Peyer's patch (tissue), 4 donors: ENCODE measurements at places on chromosomes 16 and 17.

DNA sequence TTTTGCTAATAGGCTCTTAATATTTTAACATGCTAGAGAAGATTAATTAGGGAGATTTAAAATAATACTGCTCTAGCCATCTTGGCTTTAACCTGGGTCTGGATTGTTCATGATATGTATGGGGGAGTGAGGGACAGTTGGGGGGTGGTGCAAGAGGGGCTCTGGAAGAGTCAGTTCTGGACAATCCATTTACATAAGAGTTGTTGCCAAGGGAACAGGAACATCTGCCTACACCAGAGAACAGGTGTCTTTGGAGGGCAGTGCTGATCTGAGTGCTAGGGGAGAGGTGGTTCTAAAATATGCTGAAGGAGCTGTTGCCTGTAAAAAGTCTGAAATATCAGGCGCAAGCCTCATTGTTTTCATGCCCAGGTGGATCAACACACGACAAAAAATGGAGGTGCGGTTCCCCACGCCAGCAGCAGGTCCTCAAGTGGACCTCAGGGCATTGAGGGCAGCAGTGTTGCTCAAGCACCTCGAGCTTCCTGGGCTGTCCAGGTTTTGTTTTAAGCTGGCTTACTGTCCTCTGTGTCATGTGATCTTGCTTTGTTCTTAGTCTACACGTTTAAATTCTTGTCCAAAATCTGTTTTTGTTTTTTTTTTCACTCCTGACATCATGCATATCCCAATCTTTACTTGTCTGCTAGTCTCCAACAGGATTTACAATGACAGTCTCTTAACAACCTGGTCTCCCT lies 25.4 kb upstream of the WSB1 start:
- no peak for DNase-seq

GRCh38 chr17:73099511-73099910 lies 7.0 kb upstream of the SLC39A11 start:
- DNase-seq, result no peak

- no peak for DNase-seq
Observed at GRCh38 chr16:2076072-2076865, 28.5 kb downstream of the TSC2 start.

- no peak for DNase-seq
Observed at GRCh38 chr16:67317853-67318252, 8.7 kb downstream of the KCTD19 start.

DNA sequence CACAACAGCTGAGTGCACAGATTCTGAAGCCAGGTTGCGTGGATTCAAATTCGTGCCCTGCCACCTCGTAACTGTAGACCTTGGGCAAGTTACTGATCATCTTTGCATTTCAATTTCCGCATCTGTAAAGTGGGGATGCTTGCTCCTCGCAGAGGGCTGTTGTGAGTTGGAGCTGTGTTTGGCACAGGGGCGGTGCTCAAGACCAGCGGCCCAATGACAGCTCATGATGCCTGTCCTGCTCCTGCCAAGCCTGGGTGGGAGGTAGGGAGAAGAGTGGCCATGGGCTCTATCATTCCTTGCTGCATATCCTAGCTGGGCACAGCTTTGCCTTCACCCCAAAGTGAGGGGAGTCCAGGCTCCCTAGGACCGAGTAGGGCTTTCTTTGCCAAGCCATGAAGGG lies 12.6 kb downstream of the NXPH3 start:
- no peak for DNase-seq

DNA sequence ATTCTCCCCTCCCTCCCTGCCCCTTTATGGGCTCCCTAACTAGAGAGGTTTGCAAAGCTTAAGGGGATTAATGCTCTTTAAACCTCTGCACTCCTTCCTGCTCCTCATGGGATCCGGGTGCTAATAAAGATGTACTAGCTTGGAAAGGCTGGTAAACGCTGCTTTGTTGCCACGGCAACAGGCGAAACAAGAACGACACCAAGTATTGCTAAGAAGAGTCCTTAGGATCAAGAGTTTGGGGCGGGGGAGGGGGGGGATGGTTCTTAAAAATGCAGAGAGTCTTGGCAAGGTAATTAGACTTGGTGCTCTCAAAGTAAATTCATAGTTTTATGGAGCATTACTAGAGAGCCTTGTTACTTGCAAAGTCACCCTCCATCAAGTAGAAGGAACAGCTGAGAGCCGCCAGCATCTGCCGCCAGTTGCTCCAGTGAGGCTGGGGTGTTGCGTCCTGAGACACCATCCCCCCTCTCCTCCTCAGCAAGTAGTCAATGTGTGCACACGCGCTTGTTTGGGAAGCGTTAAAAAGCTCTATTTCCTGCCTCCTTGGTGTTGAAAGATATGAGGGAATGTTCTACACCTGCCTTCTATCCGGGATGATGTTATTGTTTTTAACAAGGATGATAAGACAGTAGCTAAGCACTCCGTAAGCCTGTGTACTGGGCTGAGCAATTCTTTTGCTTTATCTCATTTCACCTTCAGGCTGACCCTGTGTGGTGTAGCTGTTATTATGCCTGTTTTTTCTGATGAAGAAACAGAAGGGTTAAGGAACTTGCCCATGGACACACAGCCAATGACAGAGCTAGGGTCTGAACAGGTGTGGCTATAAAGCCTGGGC lies 190.9 kb downstream of the CCDC182 start:
- no peak for DNase-seq

DNA sequence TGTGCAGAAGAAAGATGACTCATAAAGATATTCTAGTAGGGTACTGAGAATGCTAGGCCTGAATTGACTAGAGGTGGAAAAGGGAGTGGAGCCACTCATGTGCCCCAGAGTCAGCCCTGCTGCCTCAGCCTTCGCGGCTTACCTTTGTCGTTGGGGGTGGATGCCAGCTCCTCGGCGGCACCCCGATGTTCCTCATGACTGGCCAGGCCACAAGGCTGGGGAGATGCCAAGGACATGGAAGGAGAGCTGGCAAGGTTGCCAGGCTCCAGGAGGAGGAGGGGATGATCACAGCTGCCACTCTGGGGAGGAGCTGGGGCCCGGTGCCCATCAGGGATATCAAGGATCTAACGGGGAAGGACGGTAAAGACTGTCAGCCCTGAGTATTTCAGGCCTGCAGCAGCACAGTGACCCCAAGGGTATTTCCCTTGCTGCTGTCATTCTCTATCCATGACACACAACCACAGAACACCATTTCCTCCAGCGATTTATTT lies 9.7 kb upstream of the SLC35B1 start:
- no peak for DNase-seq

DNA sequence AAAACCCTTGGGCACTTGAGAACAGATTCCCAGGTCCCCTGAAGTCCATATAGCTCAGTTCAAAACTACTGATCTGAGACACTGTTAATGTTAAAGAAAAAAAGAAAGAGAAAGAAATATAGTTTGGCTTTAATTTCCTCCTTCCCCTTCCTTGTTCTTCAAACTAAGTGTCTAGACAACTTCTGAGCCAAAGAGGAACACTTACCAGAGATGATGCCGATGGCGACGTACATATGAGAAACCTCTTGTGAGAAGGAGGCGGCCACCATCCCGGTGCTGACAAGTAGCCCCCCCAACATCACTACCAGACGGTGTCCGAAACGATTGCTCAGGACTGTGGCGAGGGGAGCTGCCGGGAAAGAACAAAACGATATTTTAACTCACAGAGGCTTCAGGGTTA lies 17.2 kb downstream of the SLC16A6 start:
- no peak for DNase-seq

- DNase-seq, result no peak
Observed at GRCh38 chr16:87471278-87472141, 21.3 kb downstream of the ZCCHC14 start.

- no peak for DNase-seq
Observed at GRCh38 chr17:2174468-2175293, 119.8 kb downstream of the HIC1 start.

DNA sequence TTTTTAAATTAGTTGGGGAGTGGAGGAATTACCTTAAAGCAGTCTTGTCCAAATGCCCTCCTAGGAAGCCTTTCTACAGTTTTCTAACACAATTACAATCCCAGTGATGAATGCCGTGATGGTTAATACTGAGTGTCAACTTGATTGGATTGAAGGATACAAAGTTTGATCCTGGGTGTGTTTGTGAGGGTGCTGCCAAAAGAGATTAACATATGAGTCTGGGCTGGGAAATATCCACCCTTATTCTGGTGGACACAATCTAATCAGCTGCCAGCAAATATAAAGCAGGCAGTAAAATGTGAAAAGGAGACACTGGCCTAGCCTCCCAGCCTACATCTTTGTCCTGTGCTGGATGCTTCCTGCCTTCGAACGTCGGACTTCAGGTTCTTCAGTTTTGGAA lies 12.2 kb downstream of the ORC6 start:
- DNase-seq, result no peak

- no peak for DNase-seq
Observed at GRCh38 chr17:77191244-77191643, 50.5 kb downstream of the SEC14L1 start.

- DNase-seq, result no peak
Observed at GRCh38 chr17:29240968-29241963, 5.4 kb upstream of the CRYBA1 start.

DNA sequence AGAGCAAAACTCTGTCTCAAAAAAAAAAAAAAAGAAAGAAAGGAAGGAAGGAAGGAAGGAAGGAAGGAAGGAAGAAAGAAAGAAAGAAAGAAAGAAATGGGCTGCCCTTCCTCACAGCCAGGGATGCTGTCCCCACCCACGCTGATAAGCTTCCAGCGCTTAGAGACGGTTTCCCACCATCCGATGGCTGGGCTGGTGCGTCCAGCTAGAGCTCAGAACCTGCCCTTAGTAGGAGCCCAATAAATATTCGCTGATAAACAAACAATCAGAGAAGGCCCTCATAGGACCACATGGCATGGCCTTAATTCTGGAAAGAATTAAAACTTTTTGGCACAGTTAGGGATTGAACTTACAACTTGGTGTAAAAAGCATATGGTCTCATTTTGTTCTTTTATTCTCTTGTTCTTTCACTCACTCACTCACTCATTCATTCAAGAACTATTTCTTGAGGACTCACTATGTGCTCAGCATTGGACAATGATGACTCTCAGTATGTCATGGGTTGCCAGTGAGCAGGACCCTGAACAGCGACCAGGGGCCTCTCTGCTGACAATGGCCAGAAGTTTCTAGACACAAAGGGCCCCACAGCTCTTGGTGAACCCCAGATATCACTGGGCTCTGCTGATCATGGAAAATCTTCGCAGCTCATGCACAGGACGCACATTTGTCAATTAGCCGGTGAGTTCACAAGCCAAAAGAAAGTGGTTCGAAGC lies 32.5 kb upstream of the TNRC6C start:
- DNase-seq, result no peak

DNA sequence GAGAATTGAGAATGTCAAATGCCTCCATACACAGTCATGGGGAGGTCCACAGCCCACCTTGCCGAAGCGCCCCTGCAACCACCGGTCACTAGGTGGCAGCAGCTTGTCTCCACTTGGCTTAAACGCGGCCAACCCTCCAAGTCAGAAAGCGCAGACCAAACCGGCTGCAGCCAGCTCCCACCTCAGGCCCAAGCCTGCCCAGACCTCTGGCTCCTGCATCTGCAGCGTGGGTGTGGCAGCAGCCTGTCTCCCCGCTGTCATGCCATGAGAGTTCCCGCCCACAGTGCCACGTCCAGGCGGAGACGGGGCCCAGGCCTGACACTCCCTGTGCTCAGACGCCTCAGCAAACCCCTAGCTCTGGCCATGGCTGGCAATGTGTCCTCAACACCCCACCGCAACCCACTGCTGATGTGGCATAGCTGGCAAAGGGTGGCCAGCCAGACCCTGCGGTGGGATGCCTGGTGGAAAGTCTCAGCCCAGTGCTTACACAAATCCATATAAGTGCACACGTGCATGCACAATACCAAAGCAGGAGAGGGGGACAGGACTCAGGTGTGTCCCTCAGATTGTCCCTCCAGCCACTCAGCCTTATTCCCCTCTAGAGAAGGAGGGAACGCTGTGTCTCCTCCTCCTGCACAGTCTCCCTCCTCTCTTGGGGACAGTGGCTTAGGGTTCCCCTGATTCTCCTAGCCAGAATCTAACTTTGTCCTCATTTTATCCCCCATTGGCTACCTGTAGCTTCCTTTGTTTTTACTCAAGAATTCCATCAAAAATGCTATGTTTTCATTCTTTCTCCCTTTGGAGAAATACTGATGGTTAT lies 10.9 kb downstream of the COPZ2 start:
- peak; percentile 80 for DNase-seq

GRCh38 chr17:41284043-41284442 lies 8.5 kb downstream of the KRTAP9-7 start:
- no peak for DNase-seq

DNA sequence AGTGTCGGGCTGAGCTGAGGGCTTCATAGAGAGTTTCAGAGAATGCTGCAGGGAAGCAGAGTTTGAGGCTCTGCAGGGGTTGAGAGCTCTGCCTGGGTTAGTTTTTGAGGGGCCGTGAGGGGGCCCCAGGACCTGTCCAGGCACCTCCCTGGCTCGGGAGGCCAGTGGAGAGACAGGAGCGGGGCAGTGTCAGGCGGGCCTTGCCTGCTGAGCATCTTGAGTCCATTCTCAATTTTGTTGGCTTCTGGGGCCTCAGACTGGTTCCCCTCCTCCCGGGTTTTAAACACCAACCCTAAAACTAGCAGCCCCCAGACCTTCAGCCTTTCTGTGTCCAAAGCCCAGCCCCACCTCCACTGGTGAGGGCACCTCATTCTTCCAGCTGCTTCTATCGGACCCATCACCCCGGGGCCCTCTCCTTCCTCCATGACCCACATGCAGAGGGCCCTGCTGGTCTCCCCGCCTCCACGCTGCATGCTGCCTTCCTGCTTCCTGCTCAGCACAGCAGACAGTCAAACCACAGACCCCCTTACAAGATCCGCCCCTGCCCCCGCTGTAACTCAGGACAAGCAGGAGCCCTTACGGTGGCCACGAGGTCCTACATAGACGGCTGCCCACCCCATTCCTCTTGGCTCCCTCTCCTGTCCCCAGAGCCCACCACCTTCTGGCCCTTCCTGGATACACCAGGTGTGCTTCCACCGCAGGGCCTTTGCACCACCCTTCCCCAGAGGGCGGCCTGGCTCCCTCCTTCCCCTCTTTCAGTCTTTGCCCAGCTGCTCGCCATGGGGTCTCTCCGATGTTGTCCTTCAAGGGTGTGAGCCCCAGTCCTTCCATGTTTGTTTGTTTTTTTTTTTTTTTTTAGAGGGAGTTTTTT lies 3.8 kb downstream of the RNF213 start:
- no peak for DNase-seq

DNA sequence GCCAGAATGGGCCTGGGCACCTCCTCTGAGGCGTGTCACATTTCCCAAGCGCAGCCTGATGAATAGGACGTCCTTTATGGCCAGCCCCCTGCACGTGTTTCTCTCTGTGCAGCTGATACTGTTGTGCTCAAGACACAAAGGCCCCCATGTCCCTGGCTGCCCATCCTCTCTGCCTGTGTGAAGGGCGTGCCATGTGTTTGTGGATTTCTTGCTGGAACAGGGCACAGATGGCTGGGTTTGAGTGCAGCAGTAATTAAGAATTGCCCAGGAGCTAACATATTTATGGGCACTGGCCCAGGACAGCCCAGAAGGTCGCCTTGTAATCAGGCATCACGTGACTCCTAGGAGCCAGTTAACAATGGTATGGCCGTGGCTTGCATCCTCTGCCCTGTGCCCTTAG lies 181.1 kb downstream of the CCDC182 start:
- no peak for DNase-seq
